ENCODE measurements at places on chromosomes 5 and 9.

GRCh38 chr5:96973532-96974401, 37.9 kb downstream of the LNPEP start:
- DNase-seq, result no peak

DNA sequence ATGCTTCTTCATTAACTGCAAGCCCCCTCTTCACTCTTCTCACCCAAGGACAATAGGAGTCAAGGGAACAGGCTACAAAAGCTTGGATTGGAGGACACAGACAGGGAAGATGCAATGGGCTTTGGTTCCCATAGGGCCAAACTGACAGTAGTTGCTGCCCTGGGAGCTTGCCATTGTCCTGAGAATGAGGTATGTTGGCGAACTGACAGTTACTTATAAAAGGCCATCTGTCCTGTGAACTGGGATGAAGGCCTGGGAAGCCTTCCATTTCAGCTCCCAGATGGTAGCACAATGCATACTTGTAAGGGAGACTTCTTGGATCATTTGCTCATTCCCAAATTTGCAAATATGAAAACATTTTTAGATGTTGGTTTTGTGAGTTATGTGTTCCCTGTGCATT, 88.9 kb downstream of the SNCAIP start:
- no peak for DNase-seq

GRCh38 chr5:131932235-131932634, 13.2 kb downstream of the MEIKIN start:
- DNase-seq, result no peak

GRCh38 chr5:65819905-65820240, 97.9 kb downstream of the NLN start:
- DNase-seq, result no peak

- no peak for DNase-seq
Observed at GRCh38 chr5:174120401-174121005, 75.0 kb downstream of the NSG2 start.

GRCh38 chr5:142610176-142611001, 75.5 kb downstream of the FGF1 start:
- DNase-seq, result no peak

GRCh38 chr5:110803467-110804326, 64.9 kb downstream of the SLC25A46 start:
- no peak for DNase-seq

GRCh38 chr5:38585816-38586215, 29.4 kb upstream of the LIFR start:
- no peak for DNase-seq

- no peak for DNase-seq
Observed at GRCh38 chr9:132973166-132973565, 5.3 kb upstream of the GFI1B start.

GRCh38 chr5:138969323-138970002, 94.3 kb upstream of the LRRTM2 start:
- DNase-seq, result no peak

DNA sequence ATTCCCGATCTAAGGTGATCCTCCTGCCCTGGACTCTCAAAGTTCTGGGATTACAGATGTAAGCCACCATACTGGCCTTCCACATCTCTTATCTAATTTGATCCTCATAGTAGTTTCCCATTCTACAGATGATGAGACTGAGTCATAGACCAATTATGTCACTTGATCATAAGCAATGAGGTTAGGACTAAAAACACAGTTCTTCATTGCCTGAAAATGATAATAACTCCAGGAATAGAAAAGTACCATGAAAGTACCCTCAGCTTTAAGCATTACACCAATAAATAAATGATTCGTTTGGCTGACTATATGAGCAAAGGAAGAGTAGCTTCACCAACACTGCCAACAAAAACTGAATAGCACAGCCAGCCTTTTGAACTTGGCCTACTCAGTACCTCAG, 389.5 kb downstream of the ACTL7B start:
- DNase-seq, result no peak

GRCh38 chr5:76475936-76476335, 72.9 kb downstream of the IQGAP2 start:
- DNase-seq, result no peak

GRCh38 chr5:175444060-175444904, at the start of gene DRD1:
TSS of gene DRD1 (minus strand) at chr5:175444182. CDS start at chr5:175443099, 1,083 bp downstream.
- peak; percentile 18 for DNase-seq

- DNase-seq, result no peak
Observed at GRCh38 chr9:21154018-21154608, 12.3 kb downstream of the IFNA21 start.

GRCh38 chr9:112170968-112171367, 4.1 kb downstream of the SUSD1 start:
- DNase-seq, result no peak

GRCh38 chr5:17444496-17444895, 53.5 kb upstream of the TAF11L2 start:
- no peak for DNase-seq

- DNase-seq, result no peak
Observed at GRCh38 chr9:98879963-98880310, 63.8 kb upstream of the COL15A1 start.

GRCh38 chr9:96515621-96516470, 65.9 kb downstream of the HABP4 start:
- DNase-seq, result no peak

- DNase-seq, result no peak
Observed at GRCh38 chr5:88235828-88236227, 32.8 kb downstream of the TMEM161B start.

GRCh38 chr5:61933787-61934626, 372.0 kb upstream of the KIF2A start:
- DNase-seq, result no peak

DNA sequence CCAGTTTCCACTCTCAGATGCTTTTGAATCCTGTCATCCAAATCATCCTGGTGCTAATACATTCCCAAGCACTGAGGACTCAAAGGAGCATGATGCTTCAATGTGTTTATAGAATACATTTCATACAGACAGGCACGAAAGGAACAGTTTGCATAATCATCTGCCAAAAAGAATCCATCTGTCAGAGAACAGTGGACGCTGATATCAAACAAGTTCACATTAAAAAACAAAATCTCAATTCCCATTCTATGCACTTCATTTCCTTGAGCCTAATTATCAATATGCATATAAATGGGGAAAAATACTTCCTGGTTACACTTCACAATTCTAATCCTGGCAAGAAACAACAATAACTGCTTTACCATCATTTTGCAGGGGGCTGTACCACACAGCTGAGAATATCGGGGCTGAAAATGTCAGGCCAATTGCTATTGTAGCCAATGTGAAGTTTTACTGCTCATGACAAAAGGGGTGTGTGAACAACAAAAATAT, 125.5 kb upstream of the FAM174A start:
- DNase-seq, result no peak

DNA sequence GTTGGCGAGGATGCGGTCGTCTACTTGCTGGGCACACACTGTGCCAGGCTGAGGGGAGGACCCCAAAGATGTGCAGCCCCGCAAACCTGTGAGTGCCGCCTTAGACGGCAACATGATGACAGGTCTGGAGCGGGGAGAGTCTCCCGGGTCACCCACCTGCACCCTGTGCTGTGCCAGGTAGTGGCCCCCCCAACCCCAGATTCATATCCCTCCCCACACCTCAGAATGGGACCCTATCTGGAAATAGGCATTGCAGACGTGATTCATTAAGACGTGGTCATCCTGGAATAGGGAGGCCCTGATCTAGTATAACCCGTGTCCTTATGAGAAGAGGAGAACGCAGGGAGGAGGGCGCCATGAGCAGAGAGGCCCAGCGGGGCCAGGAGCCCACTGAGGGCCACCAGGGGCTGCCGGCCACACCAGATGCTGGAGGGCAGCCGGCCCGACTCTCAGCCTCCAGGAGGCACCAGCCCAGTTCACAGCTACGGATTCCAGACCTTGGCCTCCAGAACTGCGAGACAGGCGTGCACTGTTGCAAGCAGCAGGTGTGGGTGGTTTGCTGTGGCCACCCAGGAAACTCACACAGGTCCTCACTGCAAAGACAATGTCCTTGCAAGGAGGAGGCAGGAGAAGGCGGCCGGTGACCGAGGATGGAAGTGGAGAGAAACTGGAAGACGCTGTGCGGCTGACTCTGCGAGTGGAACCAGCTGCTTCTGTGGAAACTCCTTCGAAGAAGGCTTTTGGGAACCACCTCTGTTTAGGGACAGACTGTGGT, 131.9 kb upstream of the LPCAT1 start:
- DNase-seq, result no peak

DNA sequence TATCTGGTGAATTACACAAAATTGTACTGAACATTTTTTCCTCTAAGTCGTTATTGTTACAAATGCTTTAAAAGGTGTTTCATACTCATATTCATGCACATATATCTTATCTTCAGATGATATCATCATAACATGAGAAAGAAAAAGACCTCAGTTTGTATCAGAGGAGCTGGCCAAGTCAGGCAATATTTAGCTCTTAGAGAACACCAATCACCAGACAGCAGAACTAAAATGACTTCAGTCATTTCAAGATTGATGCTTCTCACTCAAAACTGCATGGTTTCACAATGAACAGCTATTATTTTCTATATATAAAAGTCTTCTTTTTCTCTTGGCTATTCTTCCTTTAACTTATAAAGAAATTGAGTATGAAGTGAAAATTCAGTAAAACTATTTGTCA, 44.6 kb downstream of the TSSK1B start:
- no peak for DNase-seq

- no peak for DNase-seq
Observed at GRCh38 chr5:87354496-87354895, 58.2 kb downstream of the CCNH start.

DNA sequence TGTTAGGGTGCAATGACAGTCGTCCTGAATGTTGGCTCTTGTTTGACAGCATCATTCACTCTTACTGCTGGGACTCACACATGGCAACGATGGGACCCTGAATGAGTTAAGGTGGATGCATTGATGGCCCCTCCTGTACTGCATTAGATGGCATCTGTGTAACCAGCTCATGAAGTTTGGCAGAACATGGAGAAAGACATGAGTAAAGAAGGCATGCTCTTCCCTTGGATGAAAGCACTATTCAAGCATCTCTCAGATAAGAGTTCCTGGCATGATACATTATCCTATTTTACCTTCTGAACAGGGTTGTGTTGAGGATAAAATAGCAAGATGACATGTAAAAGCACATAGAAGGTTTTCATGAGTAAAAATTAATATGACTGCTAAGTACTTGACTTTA, 142.2 kb upstream of the GAS1 start:
- no peak for DNase-seq

GRCh38 chr5:76718880-76719279, 3.0 kb downstream of the F2R start:
- no peak for DNase-seq

DNA sequence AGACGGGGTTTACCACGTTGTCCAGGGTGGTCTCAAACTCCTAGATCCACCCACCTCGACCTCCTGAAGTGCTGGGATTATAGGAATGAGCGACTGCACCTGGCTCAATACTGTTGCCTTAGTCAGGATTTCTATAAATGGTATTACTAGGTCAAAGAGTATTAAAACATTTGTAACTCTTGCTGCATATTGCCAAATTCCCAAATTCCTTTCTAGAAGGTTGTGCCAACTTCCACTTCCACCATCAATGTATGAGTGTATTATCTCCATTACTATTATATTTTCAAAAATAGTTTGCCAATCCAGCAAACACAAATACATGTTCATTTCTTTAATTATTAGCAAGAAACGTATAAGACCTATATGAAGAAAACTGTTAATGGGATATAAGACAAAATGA, 10.6 kb downstream of the PTGR1 start:
- DNase-seq, result no peak

DNA sequence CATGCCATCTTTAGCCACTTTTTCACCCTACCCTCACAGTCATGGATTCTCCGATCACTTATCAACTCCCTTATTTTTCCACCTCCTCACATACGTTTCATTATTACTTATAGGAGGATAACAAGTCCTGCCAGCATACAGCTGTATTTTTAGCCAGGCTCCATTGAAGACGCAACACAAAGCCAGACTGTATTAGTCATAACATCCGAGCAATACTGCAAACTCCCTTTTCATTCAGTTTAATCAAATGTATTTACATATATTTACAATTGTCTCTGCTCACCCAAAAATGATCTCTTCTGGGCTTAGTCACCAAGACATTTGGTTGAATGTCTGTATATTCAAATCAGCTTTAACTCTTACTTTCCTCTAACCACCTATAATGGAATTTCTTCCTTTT, 126.4 kb upstream of the PRLR start:
- DNase-seq, result no peak

- no peak for DNase-seq
Observed at GRCh38 chr5:143879646-143880045, 67.7 kb downstream of the HMHB1 start.

DNA sequence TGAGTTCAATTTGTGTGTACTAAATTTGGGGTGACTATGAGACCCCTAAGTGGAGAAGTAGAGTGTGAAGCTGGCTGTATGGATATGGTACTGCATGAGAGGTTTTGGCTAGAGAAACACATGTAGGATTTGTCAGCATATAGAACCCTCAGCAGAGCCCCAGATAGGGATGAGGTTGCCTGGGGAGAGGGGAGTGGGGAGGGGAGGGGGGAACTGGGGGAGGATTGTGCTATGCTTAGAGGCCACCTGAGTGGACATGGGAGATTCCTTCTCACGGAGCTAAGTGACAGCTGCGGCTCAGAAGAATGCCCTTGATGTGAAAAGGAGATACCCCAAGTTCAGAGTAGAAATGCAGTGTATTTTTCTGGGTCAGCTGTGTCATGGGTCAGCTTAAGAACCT, 11.2 kb downstream of the SLC22A5 start:
- DNase-seq, result no peak

DNA sequence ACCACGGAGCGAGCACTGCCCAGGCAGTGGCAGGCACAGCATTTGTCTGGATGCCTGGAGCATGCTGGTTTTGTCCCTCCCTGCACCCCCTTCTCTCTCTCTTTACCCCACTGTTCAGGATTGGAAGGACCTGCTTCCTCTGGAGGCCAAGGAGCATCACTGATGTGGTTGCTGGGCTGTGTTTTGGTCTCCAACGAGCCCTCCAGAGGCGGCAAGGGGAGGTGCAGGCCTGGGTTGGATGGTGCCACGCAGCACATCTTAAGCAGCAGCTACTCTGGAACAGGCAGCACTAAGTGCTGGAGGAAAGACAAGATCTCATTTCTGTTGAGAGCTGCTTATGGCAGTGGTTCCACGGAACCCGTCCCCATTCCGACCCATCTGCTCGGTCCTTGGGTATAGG, 139.6 kb downstream of the CMYA5 start:
- peak; percentile 32 for DNase-seq

DNA sequence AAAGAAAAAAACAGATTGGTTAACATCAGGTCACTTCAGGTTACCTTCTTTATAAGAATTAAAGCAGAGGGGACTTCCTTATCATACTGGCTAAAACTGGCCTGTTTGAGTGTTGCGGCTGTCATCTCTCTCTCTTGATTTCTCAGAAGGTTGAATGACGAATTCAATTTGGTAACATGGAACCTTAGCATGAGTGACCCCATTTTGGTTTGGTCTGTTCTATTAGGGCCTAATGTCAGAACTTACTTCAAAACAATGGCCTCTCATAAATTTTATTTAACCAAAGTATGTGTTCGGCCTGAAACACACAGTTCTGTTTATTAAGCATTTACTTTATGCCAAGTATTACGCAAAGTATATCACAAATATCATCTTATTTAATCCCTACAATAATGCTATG, 147.5 kb downstream of the CAAP1 start:
- DNase-seq, result no peak

Data from T-helper 2 cell (primary cell).